M059J (cell line): ENCODE measurements at places on chromosomes 1 and 21.

- DNase-seq, result no peak
These were observed 239.2 kb downstream of the SMYD3 start for GRCh38 chr1:246267896-246268295.

- DNase-seq, result peak; percentile 67
These were observed 35.6 kb upstream of the ADGRL4 start for GRCh38 chr1:79042117-79042516.

GRCh38 chr1:23989263-23989662, 9.1 kb upstream of the SRSF10 start:
- no peak for DNase-seq

DNA sequence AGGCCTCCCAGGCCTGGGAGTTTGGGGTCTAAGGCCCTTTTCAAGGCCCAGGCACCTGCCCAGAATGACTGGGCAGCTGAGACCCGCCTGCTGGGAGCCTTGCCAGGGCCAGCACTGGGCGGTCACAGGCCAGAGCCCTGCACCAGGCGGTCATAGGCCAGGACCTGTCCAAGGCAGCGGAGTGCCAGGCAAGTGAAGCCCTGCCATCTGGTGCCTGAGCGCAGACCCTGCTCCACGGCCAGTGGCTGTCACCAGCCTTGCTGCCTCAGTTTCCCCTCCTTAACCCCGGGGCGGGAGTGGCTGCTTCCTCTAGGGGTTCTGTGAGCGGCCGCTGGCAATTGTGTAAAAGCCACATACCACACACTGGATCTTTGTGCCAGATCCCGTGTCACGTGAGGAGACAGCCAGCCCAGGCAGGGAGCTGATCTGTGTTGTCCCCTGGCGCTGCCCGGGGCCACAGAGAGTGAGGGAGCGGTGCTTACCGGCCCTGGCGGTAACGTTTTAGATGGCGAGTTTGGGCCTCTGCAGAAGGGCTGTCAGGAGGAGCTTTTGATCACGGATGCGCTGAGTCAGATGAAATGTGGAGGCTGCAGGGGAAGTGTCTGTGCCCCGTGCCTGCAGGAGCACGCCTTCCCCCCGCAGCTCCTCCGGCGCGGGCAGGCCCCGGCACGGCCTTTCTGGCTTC, 4.6 kb downstream of the COL18A1 start:
- DNase-seq, result peak; percentile 38

DNA sequence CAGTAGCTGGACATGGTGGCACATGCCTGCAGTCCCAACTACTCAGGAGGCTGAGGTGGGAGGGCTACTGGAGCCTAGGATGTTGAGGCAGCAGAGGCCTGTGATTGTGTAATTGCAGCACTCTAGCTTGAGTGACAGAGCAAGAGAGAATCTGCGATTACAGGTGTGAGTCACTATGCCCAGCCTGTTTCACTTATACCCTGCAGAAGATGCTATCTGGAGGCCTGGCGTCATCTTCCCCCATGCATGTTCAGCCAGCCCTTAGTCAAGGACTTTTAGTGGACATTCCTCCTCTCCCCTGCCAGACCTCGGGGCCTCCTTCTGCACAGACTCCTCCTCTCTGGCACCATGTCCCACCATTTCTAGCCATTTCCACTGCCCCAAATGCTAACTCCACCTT, 36.3 kb upstream of the RCC2 start:
- peak; percentile 92 for DNase-seq

DNA sequence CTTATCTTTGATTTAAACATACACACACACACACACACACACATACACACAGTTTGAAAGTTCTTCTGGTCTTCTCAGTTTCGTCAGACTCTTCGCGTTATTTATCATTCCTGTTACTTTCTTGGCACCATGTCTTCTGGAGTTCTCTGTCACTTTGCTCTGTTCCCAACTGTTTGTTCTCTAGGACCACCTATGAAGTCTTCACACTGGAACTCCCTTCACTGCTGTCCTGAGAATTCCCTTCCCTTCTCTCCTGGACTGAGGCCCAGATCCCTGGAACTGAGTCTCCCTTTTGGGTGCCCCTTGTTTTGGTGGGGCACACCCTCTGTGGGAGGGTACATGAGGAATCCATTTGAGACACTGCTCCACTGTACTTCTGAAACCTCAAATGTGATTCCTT, 30.5 kb downstream of the ALG14 start:
- DNase-seq, result no peak

- no peak for DNase-seq
These were observed 49.0 kb upstream of the EFHD2 start for GRCh38 chr1:15360700-15361099.

DNA sequence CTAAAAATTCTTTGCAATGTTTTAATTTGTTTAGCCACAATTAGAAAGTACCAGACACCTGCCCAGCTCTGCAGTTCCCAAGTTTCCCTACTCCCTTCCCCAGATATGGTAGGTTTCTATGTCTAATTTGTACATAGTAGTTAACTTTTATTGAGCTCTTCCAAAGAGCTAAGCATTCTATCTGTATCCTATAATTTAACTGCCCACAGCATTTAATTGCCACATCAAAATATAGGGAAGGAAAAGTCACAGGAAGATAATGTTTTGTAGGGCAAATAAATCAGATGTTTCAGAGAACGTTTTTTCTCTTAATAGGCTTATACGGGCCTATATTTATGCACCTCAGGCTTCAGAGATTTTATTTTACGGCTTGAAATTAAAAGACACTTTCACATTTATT, 15.7 kb upstream of the FMO3 start:
- DNase-seq, result no peak

- peak; percentile 55 for DNase-seq
These were observed at the start of gene ELF3 for GRCh38 chr1:202010180-202011015. ELF3 (plus strand) TSS chr1:202010587; CDS start chr1:202011137, 550 bp downstream.

DNA sequence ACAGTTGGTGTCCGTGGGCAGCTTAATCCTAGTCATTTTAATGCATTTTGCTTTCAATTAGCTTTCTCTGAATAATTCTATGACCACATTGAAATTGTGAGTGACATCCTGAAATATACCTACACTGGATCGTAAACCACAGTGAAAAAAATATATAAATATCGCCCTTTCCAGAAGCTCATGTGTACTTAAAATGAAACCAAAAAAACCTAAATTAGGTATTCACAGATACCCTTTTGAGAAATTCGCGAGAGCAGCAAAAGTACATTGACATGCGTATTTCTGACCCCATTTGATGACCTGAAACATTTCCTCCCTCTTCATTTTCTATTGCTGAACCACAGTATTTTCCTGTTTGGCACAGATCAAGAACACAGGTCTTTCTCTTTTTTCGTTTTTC, 253.8 kb downstream of the LTN1 start:
- DNase-seq, result peak; percentile 9

GRCh38 chr1:4086921-4087320, 186.8 kb upstream of the C1orf174 start:
- no peak for DNase-seq

- no peak for DNase-seq
These were observed 82.2 kb upstream of the DPT start for GRCh38 chr1:168811176-168811575.

DNA sequence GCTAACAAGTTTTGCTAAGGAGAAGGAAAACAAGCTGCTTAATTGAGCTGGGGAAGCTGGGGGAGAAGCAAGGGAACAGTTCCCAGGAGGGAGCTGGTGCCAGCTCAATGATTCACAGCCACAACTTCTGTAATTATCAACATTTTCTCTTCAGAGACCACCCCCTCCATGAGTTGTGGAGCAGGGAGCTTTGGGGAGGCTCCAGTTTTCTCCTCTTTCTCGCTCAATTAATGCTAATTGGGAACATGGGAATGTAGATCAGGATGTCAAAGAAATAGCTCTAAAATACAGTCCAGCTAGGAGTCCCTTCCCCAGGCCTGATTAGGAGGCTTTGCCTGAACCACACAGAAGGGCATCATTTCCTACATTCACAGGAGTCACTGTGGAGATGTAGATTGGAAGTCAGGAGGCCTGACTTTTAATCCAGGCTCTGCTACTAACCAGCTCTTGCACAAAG, 12.1 kb upstream of the MNDA start:
- no peak for DNase-seq

- DNase-seq, result no peak
These were observed 14.6 kb downstream of the STRIP1 start for GRCh38 chr1:110048923-110049601.

DNA sequence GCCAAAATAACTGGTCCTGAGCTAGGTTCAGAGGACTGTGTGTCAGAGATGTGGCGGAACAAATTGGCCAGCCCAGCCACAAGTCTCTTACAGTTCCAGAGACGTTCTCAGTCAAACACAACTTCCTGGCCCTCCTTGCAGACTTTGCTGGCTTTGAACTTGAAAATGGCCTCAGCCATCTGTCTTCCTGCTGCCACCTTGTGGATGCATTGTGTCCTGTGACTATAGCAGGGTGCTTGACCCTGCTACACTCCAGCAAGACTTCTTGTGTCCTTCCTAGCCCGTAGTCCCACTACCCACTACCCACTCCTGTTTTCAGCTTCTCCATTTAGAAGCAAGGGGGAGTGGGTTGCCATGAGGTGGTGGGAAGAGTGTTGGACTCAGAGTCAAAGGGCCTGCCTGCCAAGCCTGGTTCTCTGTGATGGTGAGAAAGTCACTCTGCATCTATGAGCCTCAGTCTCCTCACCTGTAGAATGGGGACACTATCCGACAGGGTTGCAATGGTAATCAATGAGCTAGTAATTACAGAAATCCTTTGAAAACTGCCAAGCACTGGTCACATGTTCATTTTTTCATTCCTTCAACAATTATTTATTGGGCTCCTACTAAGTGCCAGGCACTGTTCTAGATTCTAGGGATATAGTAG, 109.9 kb downstream of the IGSF21 start:
- DNase-seq, result peak; percentile 34

- DNase-seq, result peak; percentile 41
These were observed 5.8 kb upstream of the PLA2G2D start for GRCh38 chr1:20125100-20125499.
